ENCODE measurements at places on chromosomes 2 and 18. TPM values are rescaled to one million over a fixed set of nuclear protein-coding genes. Genes with fewer than 3 reads are reported as not detected.

The HOXD13 gene
- 0.18 TPM for total RNA-seq

The MPHOSPH10 gene
- total RNA-seq: 37.3 TPM

The PRSS56 gene
- total RNA-seq: 0.10 TPM

The TP53I3 gene
- 278 TPM for total RNA-seq

The UGT1A8 gene
- 0.10 TPM for total RNA-seq

The PLEKHM3 gene
- total RNA-seq: 1.8 TPM
